ENCODE measurements at places on chromosomes 6 and 20. TPM values are rescaled to one million over a fixed set of nuclear protein-coding genes. Genes with fewer than 3 reads are reported as not detected.

Gene ENPP5
- total RNA-seq: 13.9 TPM

DNA sequence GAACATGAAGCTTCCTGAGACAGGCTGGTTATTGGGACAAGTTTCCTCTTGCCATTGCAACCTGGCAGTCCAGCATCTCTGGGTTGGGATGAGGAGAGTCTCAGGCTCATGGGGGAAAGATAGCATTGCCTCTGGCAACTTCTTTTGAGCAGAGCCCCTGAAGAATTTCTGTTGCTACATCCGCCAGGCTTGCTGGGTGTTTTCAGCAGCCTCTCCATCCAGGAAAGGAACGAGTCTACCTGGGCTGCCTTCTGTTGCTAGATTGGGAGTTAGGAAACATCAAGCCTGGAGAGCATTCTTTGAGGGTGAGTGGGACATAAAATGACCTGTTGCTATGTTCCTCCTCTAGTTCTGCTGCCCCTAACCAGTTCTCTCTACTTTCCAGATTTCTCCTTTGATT is 313.5 kb downstream of the RFPL4B start:
- no peaks in the 10 kb centered on the region for H3K27me3 ChIP-seq
- no peak for DNase-seq
- H3K36me3 ChIP-seq: no peaks in the 10 kb centered on the region
- no peak overlapping the region for H3K4me3 ChIP-seq
- no peaks in the 10 kb centered on the region for H3K4me1 ChIP-seq

- H3K27ac ChIP-seq: no peak overlapping the region
- H3K4me3 ChIP-seq: no peak overlapping the region
- no peaks in the 10 kb centered on the region for H3K27me3 ChIP-seq
- H3K36me3 ChIP-seq: no peaks in the 10 kb centered on the region
Measured at GRCh38 chr20:61964675-61965605, 100.7 kb downstream of the TAF4 start.

Gene MOXD1
- total RNA-seq: 2.9 TPM

Gene PRPH2
- total RNA-seq: 0.35 TPM

DNA sequence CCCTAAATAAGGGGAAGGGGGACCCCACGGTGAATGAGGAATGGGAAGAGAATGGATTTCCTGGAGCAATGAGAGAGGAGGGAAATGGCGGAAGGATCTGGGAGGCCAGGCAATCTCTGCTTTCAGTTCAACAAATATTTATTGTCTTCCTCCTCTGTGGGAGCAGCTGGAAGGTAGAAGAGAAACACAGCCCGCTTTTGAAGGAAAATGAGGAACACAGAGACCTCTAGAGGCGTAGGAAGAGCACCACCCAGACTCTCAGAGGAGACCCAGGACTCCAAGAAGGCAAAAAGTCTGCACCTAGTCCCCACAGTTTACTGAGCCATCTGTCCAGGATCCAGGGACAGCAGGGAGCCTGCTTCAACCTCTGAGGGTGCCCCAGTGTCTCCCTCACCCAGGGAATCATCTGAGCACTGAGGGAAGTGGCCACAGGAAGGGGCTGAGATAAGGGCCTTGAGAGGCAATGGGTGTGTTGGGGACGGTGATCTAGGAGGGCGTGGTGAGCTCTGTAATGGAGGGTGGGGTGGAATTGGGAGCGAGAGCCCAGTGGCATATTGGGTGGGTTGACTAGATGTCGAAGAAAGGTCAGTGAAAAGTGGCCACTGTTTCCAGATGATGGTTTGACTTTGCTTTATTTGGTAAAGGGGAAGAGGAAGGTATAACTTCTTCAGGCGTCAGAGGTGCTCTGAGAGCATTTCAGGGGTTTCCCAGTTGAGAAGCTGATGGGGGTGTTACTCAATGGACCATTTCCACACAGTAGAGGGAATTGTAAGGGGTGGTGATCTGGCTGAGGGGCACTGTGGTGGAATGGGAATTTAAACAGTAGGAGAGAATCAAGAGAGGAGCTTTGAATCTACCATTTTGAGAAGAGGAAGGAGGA is 610 bp downstream of the PSORS1C1 start:
- H3K27me3 ChIP-seq: no peaks in the 10 kb centered on the region
- H3K36me3 ChIP-seq: no peaks in the 10 kb centered on the region
- H3K4me1 ChIP-seq: peaks cover 9% of the 10 kb centered on the region

Data from endodermal cell (in vitro differentiated cells).